ENCODE measurements at places on chromosomes 6 and 20.

GRCh38 chr20:17024513-17025119, 202.2 kb upstream of the PCSK2 start:
- no peak for DNase-seq

DNA sequence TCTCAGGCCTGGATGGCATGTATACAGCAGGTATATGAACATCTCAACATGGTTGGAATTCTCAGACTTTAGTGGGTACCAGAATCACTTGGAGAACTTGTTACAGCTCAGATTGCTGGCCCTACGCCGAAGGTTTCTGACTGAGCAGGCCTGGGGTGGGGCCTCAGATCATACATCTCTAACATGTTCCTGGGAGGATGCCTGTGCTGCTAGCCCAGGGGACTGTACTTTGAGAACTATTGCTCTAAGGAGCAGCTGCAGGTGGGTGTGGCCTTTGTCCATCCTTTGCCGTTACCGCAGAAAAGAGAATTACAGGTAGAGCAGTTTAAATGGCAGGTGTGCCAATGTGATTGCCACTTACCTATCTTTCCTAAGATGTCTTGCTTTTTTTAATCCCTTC, 310.5 kb upstream of the JAG1 start:
- DNase-seq = no peak

DNA sequence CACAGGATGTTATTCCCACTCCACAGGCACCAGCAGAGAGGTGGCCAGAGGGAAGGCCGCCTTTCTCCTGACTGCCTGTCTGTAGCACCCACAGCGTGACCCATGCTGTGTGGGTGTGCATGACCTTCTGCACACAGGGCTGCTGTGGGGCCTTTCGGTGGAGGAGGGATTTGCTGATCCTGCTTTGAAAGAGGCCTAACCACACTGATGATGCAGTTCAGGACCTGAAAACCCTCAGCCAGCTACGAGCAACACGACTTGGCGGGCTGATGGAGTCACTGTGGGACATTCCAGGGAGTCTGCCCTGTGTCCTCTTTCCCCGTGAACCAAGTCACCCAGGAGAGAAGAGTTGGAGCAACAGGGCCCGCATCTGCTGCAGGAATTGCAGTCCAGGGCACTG, 49.1 kb downstream of the SYTL3 start:
- no peak for DNase-seq

GRCh38 chr6:134420614-134421181, 102.8 kb upstream of the SGK1 start:
- DNase-seq = no peak

DNA sequence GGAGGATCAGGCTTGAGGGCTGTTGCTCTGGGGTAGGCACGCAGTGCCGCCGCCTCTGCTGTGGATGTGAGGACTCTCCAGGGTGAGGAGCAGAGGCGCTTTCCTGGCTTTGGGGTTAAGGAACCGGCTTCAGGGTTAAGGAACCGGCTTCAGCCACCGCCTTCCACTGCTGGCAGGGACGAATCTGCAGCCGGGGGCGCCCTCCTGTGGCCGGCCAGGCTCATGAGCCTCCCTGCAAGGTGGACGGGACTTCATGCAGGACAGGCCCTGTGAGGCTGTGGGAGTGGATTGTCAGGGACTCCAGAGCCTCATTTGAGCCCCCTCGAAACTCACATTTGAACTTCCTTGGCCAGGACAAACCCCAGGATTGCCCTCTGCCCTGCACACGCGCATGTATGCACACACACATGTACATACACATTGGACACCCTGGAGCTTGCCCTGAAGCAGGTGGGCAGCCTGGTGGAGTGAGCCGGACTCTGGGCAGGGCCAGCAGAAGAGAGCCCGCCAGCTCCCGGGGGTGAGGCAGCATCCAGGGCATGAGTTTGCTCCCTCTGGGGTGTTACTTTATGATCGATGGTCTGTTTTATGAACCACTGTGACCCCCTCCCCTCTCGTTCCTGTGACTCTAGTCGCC, 146.9 kb downstream of the PHACTR3 start:
- DNase-seq = no peak

DNA sequence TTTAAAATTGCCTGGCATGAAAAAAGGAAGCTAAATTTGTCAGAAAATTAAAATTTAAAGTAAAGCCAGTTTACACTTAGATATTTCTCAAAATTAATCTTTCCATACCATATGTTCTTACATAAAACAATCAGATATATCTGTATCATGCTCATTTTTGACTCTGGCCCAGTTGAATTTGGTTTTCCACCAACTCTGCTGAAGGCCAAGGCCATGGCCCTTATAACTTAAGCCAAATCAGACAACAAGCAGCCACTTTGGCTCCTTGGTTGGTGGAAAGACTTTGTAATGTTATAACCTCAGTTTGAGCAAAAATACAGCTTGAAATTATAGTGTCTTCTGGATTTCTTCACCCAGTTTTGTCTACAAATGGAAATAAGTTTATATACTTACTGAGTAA, 97.3 kb downstream of the CENPW start:
- DNase-seq = no peak

DNA sequence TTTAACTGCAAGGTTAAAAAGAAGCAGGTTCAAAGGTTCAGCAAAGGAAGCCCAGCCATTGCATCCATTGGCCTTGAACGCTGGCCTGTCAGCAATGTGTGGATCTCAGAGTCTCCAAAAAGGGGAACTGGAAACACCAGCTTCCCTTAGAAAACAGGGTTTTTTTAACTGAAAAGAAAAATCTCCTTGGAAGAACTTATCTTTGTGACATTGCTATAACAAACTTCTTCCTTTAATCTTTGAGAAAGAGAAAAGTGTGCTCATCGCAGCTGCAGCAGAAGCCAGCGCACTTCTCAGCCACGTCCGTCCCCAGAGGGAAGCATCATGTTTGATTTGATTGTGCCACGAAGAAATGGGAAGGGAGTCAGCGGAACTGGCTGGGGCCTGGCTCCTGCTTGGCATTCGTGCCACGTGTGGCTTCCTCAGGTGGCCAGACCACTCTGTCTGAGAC, 215.0 kb downstream of the SYNDIG1 start:
- DNase-seq = no peak

DNA sequence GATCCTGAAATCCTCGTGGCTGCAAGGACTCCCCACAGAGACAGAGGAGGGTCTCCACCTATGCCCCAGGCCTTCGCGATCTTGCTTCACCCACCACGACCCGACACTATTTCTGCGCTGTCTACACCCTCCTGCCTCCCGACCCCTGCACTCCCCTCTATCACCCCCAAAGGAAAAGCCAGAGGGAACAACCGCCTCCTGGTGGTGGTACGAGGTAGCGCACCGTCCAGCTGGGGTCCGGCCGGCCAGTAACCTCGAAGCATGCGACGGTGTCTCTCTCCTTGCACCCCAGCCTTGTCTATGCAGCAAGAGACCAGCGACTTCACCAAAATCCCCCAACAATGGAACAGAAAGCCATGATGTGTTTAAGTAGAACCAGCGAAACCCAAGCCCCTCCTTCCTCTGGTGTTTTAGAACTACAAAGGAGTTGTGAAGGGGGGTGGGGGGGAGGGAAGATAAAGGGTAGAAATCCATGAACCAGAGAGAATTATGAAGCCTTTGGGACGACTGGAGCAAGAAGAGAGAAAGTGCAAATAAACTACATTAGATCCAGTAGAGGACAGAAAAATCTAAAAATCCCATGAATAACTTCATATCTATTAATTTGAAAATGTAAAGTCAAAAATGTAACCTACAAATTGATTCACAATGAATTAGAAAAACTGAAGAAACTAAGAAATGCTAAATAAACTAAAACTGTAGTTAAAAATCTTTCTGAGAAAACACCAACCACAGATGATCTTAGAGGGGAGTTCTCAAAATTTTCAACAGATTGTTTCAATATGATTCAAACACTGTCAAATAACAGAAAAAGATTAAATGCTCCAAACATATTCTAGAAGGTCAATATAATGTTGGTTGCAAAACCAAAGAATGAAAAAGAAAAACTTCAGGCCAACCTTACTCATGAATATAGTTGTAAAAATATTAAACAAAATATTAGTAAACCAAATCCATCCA, 168.0 kb downstream of the CDK19 start:
- no peak for DNase-seq

- DNase-seq = no peak
These were observed 164.0 kb downstream of the PDE7B start for GRCh38 chr6:136015531-136015930.

DNA sequence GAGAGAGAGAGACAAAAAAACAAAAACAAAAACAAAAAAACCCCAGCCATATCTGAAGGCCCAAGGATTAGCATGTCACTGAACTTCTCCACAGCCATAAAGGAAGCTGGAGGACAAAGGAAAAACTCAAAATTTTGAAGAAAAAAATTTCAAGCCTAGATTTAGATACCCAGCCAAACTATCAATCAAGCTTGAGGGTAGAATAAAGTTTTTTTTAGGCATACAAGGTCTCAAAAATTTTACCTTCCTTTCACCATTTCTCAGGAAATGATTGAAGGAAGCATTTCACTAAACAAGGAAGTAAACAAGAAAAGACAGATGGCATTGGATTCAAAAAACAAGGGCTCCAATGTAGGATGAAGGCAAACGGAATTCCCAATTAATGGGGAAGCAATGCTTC, 52.1 kb downstream of the KCNK5 start:
- no peak for DNase-seq

- no peak for DNase-seq
These were observed 179.5 kb downstream of the SYNDIG1 start for GRCh38 chr20:24648919-24649318.

GRCh38 chr20:6845141-6845540, 77.7 kb downstream of the BMP2 start:
- DNase-seq = no peak

DNA sequence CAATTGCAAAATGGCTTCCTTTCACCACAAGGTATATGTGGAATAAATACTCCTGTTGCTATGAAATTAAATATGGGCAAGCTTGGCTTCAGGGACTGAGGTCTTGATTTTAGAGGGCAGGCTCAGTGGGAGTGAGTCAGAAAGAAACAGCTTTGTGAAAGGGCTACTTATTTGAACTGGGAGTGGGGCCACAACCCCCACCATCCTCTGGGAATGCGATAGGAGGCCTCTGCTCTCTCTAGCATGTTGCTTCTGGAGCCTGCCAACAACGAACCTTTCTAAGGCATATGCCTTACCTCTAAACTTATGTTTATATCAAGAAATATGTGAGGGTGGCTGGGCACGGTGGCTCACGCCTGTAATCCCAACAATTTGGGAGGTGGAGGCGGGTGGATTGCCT, 149.7 kb downstream of the LRRC1 start:
- DNase-seq = no peak

DNA sequence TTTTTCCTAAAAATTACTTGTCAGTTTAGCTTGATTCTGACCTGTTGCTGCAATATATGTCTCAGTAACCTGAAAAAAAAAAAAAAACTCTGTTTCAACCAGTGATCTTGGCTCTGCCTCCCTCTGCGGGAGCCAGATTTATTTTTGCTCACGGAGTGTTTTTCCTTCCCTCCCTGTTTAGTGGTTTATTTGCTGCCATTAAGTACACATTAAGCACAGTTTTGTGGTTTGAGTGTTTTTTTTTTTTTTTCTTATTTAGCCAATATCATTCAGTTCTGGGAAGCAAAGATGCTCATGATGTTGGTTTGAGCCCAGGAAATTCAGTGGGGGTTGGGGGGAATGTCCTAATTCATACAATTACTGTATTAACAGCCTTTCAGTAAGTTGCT, 110.1 kb upstream of the GPR6 start:
- no peak for DNase-seq

DNA sequence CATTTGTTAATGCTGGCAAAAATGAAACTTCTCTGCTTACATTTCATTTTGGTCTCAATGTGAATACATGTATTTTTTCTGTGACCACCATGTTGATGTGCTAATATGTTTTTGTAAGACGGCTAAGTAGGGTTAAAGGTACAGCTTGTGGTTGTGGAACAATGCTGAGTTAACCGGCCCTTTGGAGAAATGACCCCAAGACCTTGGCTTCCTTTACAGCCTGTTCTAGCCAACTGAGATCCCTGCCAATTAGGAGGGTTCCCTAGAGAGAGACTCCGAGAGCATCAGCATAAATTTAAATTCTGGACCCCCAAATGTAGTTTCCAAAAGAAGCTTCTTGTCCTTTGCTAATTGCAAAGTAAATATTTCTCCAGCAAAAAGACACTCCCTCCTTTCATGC, 44.4 kb downstream of the RSPO3 start:
- DNase-seq = no peak

- no peak for DNase-seq
These were observed 225.8 kb upstream of the QKI start for GRCh38 chr6:163188746-163189145.

GRCh38 chr6:52164319-52165094, 21.7 kb upstream of the IL17A start:
- no peak for DNase-seq

GRCh38 chr6:169140986-169141495, 112.6 kb downstream of the THBS2 start:
- no peak for DNase-seq

DNA sequence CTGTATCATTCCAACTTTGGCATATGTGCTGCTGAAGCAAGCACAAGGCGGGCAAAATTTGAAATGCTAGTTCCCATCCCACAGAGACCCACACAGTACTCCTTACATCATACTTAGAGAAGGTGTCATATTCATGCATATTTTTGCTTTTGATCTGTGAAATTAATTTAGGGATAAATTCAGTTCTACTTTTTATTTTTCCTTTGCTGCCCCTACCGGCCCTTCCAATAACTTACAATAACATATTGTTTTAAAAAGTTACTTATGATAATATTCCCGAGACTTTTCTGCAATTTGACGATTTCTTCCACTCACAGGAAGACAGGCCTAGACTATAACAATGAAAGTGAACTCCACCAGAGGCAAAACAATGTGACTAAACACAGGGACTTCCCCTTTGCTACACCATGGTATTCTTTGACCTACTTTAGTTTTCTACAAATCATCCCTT, 35.0 kb downstream of the SESN1 start:
- DNase-seq = no peak

DNA sequence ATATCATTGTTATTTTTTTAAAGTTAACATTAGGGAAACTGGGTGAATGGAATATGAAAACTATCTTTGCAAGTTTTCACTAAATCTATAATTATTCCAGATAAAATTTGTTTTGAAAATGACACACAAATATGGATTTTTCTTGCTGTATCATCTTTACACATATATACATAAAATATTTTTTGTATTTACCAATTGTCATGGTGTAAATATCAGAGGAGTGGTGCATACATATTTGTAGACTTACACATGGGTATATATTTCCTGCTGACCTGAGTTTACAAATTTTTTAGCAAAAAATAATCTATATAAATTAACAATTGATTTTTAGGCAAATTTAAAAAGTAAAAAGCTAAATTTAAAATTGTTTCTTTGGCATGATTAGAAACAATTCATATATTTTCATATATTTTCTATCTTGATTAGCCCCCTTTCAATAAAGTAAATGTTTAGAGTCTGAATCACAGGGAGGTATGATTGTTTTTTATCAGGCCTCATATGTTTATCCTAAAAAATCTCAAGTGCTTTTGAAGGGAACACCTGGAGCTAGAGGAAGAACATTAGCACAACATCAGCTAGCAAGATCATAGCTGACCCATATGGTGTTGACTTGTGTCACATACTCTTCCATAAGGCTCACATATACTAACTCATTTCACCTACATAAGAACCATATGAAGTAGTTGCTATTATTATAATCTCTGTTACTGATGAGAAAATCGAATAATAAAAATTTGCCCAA, 671.8 kb upstream of the GJE1 start:
- no peak for DNase-seq

GRCh38 chr20:35883778-35884540, 70.3 kb downstream of the SCAND1 start:
- peak; percentile 17 for DNase-seq

GRCh38 chr20:37943501-37944455, 40.9 kb downstream of the VSTM2L start:
- no peak for DNase-seq
